Skeletal muscle cell (primary cell): ENCODE measurements at places on chromosomes 7 and 10.

GRCh38 chr10:241966-242643, 106.8 kb downstream of the ZMYND11 start:
- no peak for DNase-seq

- no peak for DNase-seq
These were observed 33.8 kb downstream of the IL15RA start for GRCh38 chr10:5943536-5943935.

DNA sequence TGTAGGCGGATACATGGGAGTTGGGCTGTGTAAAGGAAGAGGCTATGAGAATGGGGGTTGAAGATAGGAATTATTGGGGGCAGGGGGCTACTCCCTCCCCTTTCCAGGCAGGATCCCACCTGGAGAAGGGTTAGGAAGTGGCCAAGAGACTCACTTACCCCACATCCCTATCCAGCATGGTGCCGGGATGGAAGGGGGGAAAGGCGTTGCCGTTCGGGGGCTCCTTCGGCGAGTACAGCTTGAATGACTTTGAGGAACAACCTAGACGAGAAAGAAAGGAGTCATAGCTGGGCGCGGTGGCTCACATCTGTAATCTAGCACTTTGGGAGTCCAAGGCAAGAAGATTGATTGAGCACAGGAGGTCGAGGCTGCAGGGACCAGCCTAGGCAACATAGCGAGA, 8.9 kb downstream of the LDB1 start:
- DNase-seq: no peak

- no peak for DNase-seq
These were observed 95.0 kb downstream of the FAM53B start for GRCh38 chr10:124649214-124649613.

DNA sequence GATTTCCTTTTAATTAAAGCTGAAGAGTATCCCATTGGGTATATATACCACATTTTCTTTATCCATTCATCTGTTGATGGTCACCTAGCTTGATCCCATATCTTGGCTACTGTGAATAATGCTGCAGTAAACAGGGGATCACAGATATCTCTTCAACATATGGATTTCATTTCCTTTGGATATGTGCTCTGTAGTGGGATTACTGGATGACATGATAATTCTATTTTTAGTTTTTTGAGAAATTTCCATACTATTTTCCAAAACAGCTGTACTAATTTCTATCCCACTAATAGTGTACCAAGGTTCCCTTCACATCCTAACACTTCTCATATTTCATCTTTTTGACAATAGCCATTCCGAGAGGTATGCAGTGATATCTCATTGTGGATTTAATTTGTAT, 48.8 kb upstream of the PRPS1L1 start:
- no peak for DNase-seq

DNA sequence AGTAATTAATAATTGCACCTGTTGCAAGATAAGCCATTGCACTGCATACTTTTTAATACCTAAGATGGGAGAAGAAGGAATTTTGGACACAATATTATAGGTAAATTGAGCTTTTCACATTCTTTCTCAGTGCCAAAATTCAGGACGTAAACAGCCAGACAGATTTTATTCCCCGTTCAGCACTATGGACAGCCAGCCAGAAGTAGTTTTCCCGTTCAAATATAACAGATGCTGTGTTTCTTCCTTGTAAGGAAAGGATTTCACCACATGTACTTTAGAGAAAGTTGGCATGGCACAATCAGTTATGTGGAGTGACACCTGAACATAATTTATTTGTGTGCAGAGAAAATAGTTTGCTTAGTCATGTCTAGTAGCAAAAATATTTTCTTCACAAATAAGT, 34.8 kb downstream of the SEMA3E start:
- DNase-seq: no peak

- DNase-seq: no peak
These were observed 18.1 kb upstream of the GPR141 start for GRCh38 chr7:37665352-37666022.

GRCh38 chr10:14540062-14540461, 209.3 kb upstream of the FRMD4A start:
- no peak for DNase-seq

- DNase-seq: no peak
These were observed 34.0 kb downstream of the PRSS2 start for GRCh38 chr7:142804728-142805207.

GRCh38 chr7:47381134-47381495, 200.8 kb downstream of the TNS3 start:
- no peak for DNase-seq

- DNase-seq: no peak
These were observed 103.3 kb downstream of the FAM107B start for GRCh38 chr10:14671386-14671831.

DNA sequence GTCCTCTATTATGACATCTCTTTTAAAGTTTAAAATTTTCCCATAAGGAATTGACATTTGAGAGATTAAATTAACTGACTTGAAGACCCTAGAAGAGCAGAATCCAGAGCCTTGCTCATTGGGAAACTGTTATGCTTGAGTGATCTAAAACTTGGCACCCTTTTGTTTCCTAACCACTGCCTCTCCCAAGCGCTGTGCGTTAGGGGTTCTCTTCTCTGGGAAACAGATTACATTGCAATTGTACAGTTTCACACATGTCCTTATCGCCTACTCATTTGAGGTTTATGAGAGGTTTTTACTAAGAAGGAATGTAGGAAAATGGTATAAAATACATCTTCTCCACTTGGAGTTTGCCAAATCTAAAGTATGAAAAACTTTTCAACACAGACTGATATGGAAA, 126.8 kb upstream of the AMPH start:
- no peak for DNase-seq

DNA sequence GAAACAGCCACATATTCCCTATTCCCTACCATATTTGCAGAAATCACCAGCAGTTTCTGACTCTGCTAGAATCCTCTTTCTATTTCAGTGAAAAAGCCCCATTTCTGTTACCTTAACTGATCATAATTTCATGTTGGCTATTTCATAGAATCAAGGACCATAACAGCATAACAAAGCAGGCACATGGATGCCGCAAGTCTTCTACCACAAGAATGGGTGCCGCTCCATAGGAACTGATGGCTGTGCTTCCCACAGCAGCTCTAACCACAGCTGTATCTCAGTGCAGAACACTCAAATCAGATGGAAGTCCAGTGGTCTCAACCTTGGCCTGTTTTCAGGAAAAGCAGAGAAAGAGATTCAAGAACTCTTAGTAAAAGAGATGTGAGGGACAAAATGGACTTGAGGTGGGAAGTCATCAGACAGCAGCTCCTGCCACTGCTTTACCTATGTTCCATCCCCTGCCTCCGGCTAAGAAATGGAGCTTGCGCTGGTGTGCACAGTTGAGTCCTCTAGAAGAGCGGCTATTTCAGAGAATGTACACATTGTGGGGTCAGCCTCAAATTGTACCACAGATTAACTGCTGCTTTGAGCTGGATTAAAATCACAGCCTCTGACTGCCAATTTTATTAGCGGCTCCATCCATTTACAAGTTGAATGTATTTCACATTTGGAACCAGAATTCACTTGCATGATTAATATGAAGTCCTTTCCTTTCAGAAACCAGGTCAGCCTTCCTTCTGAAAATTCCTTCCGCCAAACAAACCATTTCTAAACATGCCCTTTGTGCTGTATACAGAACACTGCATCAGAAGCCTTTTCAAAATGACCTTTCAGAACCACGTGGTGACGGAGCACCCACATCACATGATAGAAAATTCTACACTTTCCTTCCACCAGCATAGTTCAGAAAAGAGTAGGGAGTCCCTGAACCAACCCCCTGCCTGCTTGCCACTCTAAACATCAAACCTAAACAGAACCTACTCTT, 7.7 kb downstream of the PTPRN2 start:
- no peak for DNase-seq

DNA sequence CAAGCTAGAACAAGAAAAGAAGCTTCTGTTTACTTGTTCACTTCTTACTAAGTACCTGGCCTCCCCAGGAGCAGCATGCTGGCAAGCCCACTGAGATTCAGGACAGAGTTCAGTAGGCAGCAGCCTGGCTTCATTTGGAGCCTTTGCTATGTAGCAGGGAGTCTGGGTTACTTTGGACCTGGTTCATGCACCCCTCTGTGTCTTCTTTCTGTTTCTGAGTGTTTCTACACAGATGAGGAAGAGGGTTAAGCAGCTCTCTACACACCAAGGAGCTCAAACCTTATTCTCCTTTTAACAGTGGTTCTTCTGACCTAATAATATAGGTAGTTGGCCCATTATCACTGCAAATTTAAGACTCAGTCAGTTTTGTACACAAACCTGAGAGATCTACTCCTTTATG, 152.9 kb downstream of the ARID5B start:
- no peak for DNase-seq

DNA sequence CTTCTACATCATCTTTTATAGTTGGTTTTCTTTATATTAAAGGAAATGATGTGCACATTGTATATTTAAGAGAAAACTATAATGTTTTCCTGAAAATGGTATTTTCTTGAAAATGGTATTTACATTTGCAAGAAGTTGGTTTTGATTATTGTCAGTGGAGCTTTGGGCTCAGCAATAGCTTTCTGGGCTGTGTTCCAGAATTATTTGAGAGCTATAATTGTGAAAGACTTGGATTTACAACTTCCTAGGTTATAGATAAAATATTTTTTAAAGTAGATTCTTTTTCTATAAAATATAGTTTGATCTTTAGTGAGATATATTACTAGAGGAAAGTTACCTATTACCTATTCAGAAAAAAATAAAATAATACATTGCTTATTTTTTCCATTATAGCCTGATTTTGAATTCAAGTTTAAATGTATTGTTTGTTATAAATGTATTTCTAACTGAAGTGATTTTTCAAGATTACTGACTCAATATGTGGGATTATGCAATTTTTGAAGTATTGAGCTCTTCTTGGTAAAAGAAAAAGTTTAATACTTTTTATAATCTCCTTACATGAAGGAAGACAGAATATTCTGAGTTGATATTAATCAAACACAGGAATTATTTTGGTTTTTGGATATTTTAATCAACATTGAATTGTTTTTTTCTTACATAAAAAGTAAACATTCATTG, 20.2 kb downstream of the GNAI1 start:
- no peak for DNase-seq

DNA sequence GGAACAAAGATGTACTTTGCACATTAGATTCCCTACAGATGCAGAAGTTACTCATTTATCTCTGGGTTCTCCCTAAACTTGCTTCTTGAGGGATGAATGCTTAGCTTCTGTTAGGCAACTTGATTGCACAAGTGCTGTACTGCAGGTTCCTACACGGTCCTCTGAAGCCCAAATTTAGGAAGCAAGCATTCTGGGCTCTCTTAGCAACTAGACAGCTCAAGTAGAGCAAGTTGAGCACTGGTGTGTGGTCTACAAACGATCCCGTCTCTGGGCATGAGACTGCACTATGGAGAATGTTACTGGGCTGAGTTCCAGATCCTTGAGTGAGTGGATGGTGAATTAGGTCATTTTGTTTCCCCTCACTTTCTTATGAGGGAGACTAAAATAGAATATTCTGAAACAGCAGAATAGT, 14.3 kb downstream of the SEMA3D start:
- DNase-seq: peak; percentile 78

- DNase-seq: no peak
These were observed 7.9 kb upstream of the EMX2 start for GRCh38 chr10:117534321-117535297.

DNA sequence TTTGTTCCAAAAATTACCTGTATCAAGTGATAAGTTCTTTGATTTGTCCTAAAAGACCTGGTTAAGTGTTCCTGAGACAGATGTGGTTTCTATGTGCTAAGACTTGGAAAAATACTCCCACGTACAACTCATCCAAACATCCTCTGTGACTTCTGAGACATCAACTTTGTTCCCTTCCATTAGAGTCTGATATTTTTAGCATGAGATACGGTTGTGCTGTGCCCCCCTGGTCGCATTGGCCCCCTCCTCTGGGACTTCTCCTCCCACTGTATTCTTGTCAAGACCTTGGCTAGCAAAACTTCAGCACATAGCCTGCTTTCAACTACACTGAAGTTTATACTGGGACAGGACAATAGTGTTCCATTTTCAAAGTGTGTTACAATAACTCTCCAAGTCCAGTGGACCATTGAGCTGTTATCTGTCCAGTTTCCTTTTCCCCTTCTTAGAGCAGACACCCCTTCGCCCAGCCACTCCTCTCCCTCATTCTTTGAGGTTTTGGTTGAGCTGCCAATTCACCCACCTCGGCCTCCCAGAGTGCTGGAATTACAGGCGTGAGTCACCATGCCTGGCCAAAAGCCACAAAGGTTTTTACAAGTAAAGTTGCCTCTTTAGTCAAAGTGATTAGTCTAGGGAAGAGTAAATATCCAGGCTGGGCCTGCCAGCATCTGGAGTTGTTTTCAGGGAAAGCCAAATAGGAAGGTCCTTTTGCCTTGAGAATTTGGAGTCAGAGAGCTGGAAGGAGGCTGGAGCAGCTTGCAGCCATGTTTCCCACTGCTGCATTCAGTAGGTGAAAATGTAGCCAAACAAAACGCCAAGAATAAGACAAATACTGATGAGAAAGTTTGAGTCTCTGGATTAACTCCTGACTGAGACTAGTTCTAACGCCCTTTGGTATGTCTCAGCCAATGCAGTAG, 17.8 kb upstream of the PDLIM1 start:
- peak; percentile 89 for DNase-seq

- peak; percentile 73 for DNase-seq
These were observed 266.3 kb downstream of the AHR start for GRCh38 chr7:17564678-17565212.
